CD4-positive, alpha-beta T cell treated with Interleukin-6 for 4 hours (primary cell): ENCODE measurements at places on chromosomes 16 and 17.

DNA sequence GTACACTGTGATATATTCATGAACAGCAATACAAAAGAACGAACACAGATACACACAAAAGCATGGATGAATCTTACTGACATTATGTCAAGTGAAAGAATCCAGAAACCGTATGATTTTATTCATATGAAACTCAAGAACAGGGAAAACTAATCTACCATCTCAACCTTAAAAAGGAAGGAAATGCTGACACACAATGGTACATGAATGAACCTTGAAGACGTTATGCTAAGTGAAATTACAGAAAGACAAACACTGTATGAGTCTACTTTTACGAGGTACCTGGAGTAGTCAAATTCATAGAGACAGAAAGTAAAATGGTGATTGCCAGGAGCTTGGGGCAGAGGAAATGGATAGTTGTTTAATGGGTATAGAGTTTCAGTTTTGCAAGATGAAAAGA lies 8.7 kb upstream of the PRKCB start:
- DNase-seq, result no peak

GRCh38 chr17:79648181-79648831 lies 37.5 kb upstream of the RBFOX3 start:
- DNase-seq, result no peak

DNA sequence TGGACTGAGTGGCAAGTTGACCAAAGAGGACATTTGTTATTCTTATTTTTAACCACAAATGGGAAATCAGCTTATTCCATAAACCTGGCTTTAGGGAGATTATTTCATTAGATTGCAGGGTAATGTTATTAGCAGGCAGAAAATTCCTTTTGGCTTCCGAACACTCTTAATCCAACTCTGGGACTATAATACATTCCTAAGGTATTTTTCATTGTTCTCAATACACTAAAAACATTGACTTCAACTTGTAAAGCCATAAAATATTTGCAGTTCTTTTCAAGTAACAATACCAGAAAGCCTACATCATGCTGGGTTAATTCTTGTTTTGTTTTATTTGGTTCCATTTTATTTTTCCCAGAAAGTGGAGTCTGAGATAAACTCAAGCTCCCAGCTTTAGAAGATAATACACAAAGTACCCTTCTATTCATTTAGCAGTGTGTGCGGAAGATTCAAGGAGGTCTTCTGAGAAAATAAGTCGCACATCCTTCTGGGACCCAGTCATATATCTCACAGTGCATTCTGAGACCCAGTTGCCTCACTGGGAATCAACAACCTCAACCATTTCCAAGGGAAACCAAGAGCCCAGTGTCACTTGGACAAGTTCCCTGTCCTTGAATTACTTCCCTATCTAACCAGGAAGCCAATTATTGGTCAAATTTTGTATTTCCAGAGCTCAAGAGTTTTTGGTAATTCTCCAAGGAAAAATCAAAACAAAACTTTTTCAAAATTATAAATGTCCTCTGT lies 389.6 kb upstream of the DYNLRB2 start:
- no peak for DNase-seq

DNA sequence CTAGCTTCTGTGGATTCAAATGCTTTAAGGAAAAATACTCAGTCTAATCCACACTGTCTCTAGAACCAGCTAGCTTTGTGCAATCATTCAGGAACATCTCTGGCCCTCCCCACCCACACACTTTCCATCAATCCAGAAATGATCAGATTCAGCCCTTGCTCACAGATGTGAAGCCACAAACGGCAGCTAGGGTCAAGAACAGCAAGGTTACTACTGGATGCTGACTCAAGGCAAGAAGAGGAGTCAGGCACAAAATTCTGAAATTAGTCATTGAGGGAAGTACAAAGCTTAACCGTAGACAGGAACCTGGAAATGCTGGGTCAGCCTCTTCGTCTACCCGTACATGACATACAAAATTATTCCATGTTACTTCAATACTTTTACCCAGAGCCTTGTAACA lies 174.6 kb downstream of the CDH13 start:
- DNase-seq, result no peak

DNA sequence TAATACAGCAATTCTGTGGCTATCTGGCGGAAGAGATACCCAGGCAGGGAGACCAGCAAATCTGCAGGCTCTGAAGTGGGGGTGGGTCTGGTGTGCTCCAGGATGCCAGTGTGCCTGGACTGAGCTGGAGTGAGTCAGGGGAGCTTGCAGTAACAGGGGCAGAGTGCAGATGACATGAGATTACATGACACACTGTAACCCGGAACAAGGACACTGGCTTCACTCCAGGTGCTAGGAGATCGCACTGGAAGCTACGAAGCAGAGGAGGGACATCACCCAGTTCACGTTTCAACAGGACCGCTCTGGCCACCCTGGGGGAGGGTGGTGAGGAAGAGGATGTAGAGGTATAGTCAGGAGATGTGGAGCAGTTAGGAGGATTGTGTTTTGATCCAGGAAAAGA lies 475.6 kb downstream of the CDH13 start:
- DNase-seq, result no peak

DNA sequence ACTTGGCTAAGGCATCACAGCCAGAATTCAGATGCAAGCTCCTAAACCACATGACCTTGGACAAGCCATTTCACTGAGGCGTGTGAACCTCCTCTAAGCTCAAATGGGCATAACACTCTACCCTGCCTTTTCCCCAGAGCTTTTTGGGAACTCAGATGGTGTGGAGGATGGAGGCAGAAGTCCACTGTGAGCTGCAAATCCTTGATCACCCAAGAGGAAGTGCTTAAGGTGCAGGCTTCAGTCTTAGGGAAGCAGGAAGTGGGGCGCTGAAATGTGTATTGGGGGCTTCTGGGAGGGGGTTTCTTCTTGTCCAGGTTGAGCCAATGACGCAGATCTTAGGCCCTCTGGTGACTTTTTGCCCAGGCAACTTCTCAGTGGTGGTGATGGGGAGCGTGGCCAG lies 12.9 kb downstream of the CIITA start:
- no peak for DNase-seq

- DNase-seq, result no peak
Observed at GRCh38 chr16:16797239-16797638, 418.3 kb downstream of the NPIPA7 start.

- DNase-seq, result no peak
Observed at GRCh38 chr16:69542974-69543373, 22.8 kb upstream of the NFAT5 start.

DNA sequence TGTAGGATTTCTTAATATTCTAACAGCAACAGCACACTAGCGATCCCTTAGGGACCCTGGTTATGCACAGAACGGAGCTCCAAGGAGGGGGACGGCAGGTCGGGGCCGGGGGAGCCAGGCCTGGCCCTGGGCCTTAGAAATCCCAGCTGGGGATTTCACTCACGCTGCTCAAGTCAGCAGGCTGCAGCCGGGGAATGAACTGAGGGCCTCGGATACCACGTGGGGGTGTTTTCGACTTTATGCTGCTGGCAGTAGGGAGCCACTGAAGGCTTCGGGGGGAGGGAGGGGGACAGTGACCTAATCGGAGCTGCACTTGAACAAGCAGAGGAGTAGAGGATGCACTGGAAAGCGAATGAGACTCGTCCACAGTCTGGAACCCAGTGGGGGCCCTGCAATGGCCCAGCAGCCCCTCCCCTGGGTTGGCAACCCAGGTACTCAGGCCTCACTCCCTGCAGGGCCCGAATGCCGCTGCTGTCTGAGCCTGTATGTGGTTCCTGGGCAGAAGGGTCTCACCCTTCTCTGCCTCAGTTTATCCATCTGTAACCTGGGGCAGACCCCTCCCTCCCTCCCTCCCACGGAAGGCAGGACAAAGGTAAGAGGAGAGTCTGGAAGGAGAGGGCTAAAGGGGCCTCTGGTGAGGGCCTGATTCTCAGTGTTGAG lies 53.7 kb downstream of the RPH3AL start:
- DNase-seq, result no peak

DNA sequence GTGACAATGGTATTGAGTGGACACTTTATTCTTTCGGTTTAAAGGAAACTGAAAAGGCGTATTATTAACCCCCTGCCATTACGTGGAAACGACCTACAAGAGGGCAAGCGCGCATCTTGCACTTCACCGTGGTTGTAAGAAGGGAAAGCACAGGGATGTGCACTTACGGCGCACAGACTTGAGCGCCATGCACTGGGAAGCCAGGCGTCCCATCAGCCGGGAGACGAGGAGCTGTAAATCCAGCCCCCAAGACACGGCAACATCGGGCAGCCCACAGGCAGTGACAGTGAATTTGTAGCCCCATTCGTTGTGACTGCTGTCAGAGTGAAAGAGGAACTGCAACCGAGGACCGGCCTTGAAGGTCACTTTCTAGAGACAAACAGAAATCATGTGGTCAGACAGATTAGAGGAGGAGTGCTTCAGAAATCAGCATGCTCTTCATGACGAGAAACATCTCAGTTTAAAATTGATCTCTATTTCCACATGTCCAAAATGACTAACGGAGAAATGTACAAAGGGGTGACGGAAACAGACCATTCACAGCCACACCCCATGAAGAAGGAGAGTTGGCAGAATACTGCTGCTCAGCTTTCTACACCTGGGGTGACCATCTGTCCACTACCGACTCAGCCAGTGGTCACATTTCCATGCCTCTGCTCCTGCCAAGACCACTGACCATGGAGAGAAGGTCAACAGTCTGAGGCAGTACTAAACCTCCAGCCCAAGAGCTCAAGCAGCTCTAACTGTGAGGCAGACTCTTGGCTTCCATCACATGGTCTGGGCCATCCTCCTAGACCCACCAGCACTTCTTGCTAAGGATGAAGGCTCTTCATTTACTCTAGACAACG lies 68.6 kb downstream of the ZZEF1 start:
- no peak for DNase-seq

- peak; percentile 53 for DNase-seq
Observed at GRCh38 chr17:57597531-57598453, 147.3 kb downstream of the CCDC182 start.

- DNase-seq, result no peak
Observed at GRCh38 chr17:49244839-49245238, 14.3 kb upstream of the PHOSPHO1 start.

GRCh38 chr17:78672005-78672404 lies 94.8 kb upstream of the DNAH17 start:
- DNase-seq, result no peak

DNA sequence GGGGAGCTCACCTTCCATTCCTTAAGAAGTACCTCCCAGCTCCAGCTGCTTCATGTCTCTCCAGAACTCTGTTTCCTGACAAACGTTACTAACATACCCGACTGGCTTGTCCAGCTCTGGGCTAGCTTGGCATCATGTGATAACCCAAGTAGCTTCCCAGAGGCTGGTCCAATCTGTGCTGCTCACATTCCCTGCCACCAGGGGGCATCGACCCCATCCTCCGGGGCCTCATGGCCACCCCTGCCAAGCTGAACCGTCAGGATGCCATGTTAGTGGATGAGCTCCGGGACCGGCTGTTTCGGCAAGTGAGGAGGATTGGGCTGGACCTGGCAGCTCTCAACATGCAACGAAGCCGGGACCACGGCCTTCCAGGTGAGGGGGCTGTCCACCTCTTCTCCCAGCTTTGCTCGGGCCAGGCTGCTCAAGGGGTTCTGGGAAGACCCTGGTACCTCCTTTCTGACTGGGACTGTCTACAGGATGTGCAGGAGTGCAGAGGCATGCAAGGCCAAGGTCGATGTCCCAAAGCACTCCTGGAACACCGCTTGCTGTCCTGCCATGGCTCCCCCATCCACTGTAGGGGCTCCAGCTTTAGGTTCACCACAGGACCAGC lies 7.6 kb downstream of the EPX start:
- peak; percentile 65 for DNase-seq

GRCh38 chr17:4980644-4981216 lies 6.7 kb downstream of the CAMTA2 start:
- DNase-seq, result peak; percentile 65

GRCh38 chr17:80866050-80866793 lies 125.4 kb upstream of the CHMP6 start:
- DNase-seq, result peak; percentile 76

GRCh38 chr17:77778636-77779489 lies 179.6 kb upstream of the TNRC6C start:
- no peak for DNase-seq

DNA sequence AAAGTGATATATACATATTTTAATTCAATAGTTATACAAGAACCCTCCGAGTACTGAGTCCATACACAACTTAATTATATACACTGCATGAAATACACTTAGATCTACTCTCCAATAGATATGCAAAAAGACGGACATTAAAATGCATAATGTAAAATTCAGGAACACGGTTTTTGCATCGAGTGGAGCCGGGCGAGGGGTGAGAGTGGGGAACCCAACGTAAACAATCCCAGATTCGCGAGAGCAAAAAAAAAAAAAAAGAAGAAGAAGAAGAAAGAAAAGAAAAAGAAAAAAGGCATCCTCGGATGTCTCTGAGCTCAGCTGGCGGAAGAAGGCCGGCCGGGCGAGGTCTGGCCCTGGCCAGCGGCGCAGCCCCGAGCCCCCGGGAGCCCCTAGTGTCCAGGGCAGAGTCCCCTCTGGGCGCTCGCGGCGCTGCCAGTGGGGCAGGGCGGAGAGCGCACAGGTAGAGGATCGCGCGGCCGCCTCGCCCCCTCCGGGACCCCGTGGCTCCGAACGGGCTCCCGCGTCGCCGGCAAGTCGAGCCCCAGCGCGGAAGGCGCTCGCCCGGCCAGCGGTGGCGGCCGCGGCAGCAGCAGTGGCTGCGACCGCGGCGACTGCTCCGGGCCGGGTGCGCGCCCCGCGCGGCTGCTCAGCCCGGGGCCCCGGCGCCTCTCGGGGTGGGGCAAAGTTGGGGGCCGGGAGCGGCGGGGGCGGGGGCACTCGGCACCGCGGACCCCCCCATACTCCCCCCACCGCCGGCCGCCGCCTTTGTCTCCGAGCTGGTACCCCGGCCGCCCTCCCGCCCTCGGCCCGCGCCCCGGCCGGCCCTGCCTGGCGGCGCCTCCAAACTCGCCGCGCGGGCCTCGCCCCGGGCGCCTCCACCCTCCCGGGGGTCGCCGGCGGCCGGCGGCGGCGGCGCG lies 9.6 kb upstream of the ZFHX3 start:
- no peak for DNase-seq

GRCh38 chr16:2284797-2285576 lies 17.1 kb upstream of the RNPS1 start:
- no peak for DNase-seq

GRCh38 chr17:7234083-7234951 lies at the start of gene DVL2:
TSS of gene DVL2 (minus strand) at chr17:7234517. CDS start at chr17:7234262, 255 bp downstream.
- peak; percentile 95 for DNase-seq

DNA sequence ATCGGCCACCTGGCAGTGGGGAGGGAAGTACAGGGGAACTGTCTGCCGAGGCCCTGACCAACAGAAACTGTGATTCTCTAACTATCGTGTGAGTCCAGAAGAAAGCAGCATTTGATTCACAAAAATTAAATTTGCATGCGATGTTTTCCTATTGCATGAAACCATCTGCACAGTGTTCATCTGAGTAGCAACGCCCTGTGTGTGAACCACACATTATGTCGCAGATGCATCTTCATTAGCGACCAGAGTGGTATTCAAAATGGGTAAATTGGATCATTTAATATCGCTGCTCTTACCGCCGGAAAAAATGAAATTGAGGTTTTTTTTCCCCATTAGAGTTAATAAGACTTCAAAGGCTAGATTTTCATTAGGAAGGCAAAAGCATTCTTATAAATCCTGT lies 260.6 kb downstream of the ABCC12 start:
- no peak for DNase-seq

GRCh38 chr17:45973099-45973780 lies 25.8 kb upstream of the STH start:
- no peak for DNase-seq

GRCh38 chr17:65064452-65065019 lies 8.0 kb upstream of the GNA13 start:
- no peak for DNase-seq
